ENCODE measurements at places on chromosomes 2 and 18. TPM values are rescaled to one million over a fixed set of nuclear protein-coding genes. Genes with fewer than 3 reads are reported as not detected.

TANC1 gene
- total RNA-seq, result 8.2 TPM

SATB2 gene
- 3.3 TPM for total RNA-seq

IL37 gene
- total RNA-seq, result not detected

UBE2E3 gene
- 30.7 TPM for total RNA-seq

Data from right lobe of liver (tissue), 6 donors.